ENCODE measurements at places on chromosomes 3 and 15.

- no peak for DNase-seq
These were observed 248.2 kb downstream of the TBC1D5 start for GRCh38 chr3:17494117-17494809.

GRCh38 chr3:41216993-41217392, 17.7 kb downstream of the CTNNB1 start:
- no peak for DNase-seq

DNA sequence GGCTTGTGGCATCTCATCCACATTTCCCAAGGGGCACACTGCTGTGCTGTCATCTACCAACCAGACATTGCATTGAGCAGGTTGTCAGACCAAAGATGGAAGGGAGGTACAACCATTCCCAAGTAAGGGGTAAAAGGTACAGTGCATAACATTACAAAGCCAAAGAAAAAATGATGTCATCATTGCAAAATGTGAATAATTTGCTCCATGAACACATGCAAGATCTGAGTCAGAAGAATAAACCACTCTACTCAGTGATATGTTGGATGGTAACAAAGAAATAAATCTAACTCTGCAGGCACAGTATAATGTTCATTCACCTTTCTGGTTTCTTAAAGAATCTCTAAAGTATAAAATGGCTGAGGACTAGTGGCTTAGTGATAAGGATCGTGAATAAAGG, 202.7 kb downstream of the MAGI1 start:
- DNase-seq, result peak; percentile 75

DNA sequence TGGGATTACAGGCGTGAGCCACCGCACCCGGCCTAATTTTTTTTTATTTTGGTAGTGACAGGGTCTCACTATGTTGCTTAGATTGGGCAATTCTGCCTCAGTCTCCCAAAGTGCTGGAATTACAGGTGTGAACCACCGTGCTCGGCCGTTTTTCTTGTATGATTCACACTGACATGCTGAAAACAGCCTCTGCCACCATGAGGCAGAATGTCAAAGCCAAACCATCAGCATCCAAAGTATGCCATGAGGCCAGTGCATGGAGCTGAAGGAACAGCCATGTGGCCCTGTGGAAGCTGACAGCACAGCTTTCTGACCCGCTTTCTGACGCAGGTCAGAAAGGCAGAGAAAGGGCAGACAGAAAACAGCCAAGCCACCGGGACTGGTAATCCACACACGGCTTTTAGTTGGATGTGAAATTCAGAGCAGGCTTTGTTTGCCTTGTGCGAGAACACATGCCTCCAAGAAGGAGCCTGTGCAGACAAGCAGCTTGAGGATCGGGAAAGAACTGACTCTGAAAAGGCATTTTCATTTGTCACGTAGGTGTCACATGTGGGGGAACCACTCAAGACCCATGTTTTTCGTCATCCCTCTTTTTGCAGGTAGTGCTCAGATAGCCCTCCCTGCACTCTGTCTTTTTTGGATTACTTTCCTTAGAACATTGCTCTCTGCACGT, 25.1 kb downstream of the XYLB start:
- no peak for DNase-seq

GRCh38 chr3:128195369-128195768, 42.1 kb downstream of the EEFSEC start:
- no peak for DNase-seq

- DNase-seq, result peak; percentile 65
These were observed 17.5 kb downstream of the ALS2CL start for GRCh38 chr3:46675843-46676567.

DNA sequence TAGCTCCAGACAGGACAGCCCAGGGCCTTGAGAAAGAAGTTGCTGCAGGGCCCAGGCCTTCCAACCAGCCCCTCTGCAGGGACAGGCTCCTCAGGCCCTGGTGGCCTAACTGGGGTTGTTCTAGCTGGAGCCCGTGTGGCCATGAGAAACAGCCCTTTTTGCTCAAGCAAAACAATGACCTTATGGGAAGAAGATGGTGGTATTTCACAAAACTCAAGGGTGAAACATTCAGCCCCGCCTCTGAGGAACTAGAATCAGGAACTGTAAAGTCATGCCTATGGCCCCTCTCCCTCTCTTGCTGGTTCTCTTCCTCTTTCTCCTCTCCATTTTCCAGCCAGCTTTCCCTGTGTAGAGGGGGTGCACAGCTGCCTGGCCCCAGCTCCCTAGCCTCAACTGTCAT, 273.3 kb downstream of the RPLP1 start:
- DNase-seq, result no peak

GRCh38 chr15:41513506-41514227, at the start of gene LTK:
Gene LTK (minus strand): TSS chr15:41513827. CDS start chr15:41513709, 118 bp downstream.
- no peak for DNase-seq

GRCh38 chr3:116886202-116886893, 176.8 kb downstream of the TUSC7 start:
- no peak for DNase-seq

DNA sequence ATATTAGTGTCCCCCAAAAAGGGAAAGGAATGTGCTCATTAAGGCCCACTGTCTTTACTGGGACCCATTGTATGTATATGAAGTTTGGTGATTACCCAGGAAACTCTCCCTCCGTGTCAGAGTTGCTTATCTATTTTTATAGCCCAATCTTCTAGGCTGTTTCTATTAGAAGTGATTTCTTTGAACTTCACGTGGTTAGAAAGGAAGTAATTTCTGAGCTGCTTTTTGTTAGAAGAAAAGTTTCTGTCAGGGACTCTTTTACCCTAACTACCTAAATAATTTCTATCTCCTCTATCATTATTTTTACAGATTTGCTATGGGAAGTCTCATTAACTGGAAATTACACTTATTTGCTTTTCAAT, 17.7 kb upstream of the SENP7 start:
- DNase-seq, result no peak

DNA sequence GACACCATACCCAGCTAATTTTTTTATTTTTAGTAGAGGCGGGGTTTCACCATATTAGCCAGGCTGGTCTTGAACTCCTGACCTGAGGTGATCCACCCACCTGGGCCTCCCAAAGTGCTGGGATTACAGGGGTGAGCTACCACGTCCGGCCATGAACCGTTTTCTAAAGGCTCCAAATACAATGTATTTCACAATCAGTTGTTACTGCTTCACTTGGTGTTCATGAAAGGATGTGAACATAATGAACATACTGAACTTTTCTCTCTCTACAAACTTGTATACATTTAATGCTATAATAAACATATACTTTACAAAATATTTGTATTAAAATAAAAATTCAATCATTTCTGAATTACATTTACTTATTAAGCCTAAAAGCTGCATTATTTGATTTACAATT, 28.9 kb downstream of the TBL1XR1 start:
- DNase-seq, result no peak

DNA sequence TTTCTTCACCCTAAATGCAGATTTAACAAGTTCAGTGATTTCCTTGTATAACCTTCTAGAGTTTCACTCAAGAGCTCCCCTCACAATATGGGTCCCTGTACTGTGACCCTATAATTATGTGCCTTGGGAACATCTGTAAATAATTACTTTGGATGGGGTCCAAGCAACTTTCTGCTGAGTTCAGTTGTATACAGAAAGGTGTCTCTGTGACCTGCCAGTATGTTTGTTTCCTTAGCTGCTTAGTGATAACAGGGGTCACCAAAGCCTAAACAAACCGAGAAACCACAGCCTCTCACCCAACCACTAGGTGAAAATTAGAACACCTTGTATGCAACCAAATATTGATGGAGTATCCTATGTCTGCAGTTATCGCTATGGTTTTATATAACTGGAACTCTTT, 29.8 kb upstream of the SLC25A36 start:
- no peak for DNase-seq

- DNase-seq, result peak; percentile 62
These were observed 8.5 kb upstream of the ANPEP start for GRCh38 chr15:89822951-89823711.

DNA sequence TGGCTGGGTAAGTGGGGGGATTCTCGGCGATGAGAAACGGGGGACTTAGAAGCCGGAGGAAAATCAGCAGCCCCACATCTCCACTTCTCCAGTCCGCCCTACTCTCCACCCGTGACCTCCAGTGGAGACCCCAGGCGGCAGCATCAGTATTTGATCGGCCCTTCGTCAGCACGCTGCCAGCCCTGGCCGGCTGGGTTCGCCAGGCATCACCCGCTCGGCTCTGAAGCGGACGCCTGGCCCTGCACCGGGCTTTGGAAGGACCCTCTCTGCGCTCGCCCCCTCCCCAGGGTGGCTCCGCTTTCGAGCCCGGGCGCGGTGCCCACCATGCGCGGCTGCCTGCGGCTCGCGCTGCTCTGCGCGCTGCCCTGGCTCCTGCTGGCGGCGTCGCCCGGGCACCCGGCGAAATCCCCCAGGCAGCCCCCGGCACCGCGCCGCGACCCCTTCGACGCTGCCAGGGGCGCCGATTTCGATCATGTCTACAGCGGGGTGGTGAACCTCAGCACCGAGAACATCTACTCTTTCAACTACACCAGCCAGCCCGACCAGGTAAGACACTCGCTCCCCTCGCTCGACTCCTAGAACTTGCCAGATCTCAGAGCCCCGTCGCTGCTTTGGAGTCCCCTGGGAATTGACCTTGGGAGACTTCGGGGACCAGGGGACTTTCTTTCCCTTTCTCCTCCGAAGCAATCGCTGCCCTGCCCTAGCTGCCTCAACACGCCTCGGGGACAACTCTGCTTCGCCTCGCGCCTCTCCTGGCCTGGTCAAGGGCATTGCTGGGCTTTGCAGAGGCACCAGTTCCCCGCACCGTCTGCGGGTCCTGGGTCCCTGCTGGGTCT, 561 bp downstream of the SIDT1 start:
- no peak for DNase-seq

DNA sequence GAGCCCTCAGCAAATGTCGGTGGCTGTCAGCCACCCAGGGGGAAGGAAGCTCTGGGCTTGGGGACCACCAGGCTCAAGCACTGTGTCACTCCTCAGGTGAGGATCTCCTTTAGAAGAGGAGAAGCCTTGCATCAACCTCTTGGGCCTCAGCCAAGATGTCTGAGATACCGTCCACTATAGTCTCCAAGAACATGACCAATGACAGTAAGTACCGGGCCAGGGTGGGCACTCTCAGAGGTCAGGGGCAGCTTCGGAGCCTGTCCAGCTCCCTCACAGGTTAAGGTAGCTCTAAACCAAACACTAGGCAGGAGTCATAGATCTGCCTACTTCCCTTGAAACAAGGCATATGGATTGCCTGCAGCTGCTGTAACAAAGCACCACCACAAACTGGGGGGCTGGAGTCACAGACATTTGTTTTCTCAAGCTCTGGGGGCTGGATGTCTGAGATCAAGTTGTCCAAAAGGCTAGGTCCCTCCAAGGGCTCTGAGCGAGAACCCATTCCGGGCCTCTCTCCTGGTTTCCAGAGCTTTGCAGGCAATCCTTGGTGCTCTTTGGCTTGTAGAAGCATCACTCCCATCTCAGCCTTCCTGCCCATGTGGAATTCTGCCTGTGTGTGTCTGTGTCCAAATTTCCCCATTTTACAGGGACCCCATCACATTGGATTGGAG, 1.3 kb downstream of the CFAP100 start:
- DNase-seq, result no peak

- DNase-seq, result no peak
These were observed 21.8 kb upstream of the KIF23 start for GRCh38 chr15:69392352-69392751.

- DNase-seq, result no peak
These were observed 226.8 kb downstream of the TBC1D5 start for GRCh38 chr3:17515445-17516234.

GRCh38 chr3:8319935-8320634, 181.5 kb upstream of the LMCD1 start:
- DNase-seq, result peak; percentile 73

- peak; percentile 72 for DNase-seq
These were observed 56.2 kb upstream of the DLG1 start for GRCh38 chr3:197354568-197355001.

GRCh38 chr3:101810022-101810418, 31.0 kb downstream of the NXPE3 start:
- DNase-seq, result no peak

DNA sequence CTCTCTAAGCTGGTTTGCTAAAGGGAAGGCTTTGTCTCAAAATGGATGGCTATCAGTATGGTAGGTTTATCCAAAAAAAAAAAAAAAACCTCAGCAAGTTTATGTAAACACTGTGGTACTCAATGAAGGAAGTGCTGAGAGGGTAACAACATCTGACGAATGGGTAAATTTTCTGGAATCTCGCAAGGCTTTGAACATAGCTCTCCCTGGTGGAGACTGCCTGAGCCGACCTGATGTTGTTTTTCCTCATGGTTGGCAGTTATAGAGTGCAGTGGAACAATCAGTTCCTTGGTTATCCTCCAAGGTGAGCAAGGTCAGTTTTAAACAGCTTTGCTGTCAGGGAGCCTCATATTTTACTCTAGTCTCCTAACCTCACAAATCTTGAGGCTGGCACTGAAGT, 94.6 kb downstream of the ZPLD1 start:
- DNase-seq, result peak; percentile 34

GRCh38 chr3:106380232-106380631, 511.4 kb upstream of the CBLB start:
- DNase-seq, result no peak

DNA sequence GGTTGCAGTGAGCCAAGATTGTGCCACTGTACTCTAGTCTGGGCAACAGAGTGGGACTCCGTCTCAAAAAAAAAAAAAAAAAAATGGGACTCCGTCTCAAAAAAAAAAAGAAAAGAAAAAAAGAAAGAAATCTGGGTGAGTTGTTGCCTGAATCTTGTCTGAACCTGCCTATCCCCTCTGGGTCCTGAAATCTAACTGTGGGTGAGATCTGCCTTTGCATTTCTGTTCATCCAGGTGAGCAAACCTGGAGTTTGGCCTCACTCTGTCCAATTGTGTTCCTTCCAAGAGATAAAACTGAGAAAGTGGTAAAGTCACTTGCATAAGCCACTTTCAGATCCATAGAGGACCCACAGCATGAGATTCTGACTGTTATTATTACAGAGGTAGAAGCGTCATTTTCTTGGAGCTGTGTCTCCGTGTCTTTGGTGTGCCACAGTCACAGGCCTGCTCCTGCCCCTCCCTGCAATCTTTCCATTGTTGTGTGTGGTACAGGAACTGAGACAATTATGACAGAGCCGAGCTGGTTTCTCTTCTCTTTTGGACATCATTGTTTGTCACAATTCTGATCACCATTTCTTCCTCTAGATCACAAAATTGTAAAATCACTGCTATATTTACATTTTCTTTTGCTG, 235.9 kb downstream of the LPP start:
- DNase-seq, result no peak

- DNase-seq, result no peak
These were observed 48.0 kb downstream of the SSUH2 start for GRCh38 chr3:8596321-8597218.

GRCh38 chr3:9088441-9089353, 125.4 kb upstream of the RAD18 start:
- no peak for DNase-seq

DNA sequence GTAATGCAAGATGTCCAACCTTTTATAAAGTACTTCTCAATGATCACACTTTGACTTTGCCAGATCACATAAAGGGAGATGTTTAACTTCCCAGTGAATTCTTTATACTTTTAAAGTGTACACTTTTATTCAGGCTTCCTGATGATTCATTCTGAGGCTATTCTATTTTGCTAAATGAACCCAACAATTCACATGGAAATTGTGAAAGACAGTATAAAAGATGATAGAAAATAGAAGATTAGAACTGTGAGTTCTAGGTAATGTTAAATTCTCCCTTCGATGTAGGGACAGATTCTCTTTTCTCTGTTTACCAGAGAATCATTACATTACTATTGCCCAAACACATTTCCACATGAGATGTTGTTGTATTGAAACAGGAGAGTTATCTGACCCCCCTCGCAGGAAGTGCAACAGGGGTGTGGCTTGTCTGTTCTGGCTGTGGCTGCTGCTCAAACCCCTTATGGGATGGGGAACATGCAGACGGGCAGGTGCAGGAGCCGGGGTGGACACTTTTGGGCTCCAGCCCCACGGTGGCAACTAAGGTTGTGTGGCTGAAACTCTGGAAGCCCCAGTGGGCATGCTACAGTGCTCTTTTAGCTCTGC, 131.3 kb upstream of the LRTM1 start:
- peak; percentile 30 for DNase-seq
